HepG2 (cell line): ENCODE measurements at places on chromosomes 3 and 15.

DNA sequence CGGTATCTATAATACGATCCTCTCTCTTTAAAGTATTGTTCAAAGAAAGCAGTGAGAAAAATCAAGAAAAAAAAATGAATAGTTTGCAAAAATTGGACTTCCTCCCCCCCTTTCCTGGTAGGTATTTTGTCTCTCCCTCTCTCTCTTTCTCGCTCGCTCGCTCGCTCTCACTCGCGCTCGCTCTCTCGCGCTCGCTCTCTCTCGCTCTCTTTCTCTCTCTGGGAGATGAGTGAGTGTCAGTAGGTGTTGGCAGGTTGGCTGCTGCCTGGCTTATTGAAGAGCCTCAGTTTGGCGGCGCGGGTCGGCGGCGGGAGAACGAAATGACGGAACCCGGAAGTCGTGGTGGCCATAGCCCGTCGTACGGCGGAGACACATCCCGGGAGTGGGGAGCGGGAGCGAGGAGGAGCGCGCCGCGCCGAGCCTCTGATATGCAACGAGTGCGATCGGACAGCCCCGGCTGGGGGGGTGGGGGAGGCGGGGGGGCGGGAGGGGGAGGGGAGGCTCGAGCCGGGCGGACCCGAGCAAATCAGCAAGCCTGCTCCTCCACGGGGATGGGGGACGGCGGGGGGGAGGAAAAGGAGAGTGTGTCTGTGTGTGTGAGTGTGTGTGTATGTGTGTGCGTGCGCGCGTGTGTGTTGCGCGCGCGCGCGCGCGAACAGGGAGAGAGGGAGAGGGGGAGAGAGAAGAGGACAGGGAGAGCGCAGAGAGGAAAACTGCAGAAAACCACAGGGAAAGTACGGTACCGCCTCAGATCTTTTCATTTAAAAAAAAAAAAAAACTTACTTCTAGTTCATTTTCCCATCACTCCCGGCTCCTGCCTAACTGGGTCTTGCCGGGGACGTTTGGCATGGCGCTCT lies at the start of gene MEIS2:
Gene MEIS2, minus strand, starts transcription at position 441 of the 857 bp plus-strand sequence. CDS start 1,083 bp downstream, outside the sequence.
- peak; percentile 83 for DNase-seq

GRCh38 chr3:57160765-57161538 lies 4.2 kb downstream of the IL17RD start:
- DNase-seq = no peak

GRCh38 chr15:47620960-47621681 lies 96.2 kb upstream of the SEMA6D start:
- DNase-seq = no peak

- DNase-seq = no peak
Observed at GRCh38 chr3:129822241-129822640, 71.3 kb downstream of the TMCC1 start.

DNA sequence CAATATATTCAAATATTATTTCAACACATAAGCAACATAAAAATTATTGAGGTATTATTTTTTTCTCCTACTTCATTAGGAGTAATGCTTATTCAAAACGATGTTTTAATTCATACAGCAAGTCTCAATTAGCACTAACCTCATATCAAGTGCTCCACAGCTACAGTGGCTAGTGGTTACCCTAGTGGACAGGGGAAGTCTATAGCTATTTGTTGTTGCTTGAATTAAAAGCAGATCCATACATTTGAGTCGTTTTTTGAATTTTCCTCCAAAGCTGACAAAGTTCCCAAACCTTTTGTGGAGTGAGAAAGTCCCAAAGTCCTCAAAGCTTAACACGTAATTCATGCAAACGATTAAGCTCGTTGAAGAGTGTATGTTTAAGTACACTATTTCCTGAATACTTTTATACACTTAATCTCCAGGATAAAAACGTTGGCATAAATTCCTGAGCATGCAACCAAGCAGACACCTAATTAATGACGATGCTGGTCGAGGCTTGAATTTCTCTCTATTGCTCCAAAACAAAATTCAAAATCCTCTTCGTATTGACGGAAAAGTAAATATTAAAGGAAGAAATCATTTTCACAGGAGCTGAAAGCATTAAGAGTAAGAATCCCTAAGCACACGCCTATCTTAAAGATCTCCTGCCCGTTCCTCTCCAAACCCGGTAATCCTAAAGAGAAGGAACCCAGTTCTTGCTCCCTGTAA lies 985 bp downstream of the VPS13C start:
- DNase-seq = no peak

DNA sequence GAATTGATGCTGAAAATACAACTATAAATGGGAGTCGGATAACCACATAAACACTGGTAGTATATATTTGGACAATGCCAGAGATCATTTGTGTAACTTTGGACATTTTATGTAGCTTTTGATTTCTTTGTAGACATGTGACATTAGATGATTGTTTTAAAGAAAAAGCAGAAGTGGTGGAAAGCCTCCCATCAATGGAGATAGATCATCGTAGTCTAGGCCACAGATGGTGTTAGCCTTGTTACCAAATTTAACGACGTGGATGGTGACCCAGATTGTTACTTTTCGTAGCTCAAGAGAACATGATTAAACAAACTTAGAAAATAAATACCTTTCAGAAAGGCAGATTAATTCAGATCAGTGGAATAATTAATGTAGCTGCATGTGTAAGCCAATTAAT lies 8.8 kb downstream of the CACNA1D start:
- no peak for DNase-seq

DNA sequence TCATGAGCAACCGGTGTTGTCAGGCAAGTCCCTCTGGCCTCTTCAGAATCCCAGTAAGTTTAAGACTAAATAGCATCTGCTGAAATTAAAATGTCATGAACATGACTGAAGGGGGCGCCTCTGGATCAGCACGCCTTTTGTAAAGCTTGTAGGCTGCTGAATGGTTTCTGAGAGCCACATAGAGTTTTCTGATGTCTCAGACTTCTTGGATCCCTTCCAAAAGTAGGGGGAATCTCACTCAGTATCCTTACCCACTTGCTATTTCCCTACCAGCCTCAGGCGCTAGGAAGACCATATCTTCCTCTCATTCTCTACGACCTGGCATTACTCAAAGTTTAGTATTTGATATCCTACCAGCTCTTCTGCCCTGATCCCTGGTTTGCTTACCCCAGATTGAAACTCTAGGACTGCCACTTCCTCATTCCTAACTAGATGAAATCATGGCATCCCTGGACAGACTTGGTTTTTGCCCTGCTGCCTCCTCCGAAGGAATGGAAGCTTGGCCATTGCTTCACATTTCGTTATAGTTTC lies 62.7 kb upstream of the CD47 start:
- DNase-seq = peak; percentile 37

DNA sequence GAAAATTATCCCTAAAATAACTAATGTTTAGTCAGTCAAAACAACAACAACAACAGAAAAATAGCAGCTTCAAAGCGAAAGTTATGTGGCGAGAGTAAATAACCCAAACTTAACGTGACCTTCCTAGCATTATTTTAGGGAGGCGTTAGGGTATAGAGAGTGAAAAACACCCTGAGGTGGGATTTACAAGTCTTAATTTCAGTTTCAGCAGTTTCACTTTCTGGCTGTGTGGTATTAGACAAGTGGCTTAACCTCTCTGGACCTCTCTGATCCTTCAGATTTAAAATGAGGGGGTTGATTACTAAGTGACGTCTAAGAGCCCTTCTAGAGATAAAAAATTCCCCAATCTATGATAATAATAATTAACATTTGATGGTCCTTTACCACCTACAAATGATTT lies 291.2 kb downstream of the ZBTB20 start:
- DNase-seq = no peak

DNA sequence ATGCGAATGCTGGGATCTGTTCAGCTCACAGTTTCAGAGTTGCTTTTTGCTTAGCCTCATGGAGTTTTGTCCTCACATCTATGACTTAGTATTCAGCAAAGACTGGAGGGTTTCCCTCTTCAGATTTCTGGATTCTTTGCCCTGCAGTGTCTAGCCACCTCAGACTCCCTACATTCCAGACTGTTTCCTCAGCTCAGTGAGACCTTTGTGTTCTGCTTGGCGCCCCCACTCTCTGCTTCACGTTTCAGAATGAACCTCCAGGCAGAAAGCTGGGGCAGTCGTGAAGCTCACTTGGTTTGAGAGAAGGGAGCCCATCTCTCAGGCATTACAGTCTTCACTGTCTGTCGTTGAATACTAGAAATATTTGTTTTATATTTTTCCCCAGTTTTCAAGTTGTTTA lies 118.1 kb downstream of the CACNA1D start:
- DNase-seq = no peak

DNA sequence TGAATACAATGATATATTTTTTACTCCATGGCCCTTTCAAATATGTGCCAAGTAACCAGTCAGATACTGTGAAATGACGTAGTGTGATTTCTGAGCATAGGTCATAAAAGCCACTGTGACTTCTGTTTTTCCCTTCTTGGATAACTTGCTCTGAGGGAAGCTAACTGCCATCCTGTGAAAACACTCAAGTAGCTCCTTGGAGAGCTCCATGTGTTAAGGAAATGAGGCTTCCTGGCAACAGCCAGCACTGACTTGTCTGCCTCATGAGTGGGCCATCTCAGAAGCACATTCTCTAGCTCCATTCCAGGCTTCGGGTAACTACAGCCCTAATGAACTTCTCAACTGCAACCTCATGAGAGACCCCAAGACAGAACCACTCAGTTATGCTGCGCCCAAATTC lies 9.5 kb upstream of the CCDC80 start:
- DNase-seq = no peak

DNA sequence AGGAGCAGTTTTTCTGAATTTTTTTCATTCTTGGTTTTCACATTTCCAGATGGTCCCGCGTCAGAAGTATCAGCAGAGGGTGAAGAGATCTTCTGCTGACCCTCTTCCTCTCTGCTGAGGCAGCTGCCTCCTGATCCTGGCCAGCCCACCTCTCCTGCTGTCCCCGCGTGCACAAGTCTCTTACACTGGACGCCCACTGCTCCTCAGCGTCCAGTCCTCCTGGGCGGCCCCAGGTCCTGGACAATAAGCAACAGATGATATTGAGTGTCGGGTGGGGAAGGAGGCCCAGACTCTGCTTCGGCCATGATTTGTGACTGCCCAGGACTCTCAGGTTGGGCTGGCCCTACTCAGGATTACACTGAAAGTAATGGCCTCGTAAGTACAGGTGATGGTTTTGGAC lies 50.1 kb downstream of the KLHL25 start:
- DNase-seq = no peak

GRCh38 chr3:194101592-194102432 lies 34.1 kb upstream of the HES1 start:
- peak; percentile 90 for DNase-seq

DNA sequence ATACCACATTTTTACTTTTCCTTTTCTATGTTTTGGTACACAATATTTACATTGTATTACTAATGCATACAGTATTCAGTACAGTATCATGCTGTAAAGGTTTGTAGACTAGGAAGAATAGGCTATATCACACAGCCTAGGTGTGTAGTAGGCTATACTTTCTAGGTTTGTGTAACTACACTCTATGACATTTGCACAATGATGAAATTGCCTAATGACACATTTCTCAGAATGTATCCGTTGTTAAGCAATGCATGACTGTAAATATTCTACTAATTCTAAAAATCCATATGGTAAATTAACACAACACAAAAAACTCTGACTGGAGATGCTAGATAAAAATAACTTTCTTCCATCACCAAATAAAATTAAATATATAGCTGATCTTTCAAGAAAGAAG lies 16.2 kb downstream of the NEDD4 start:
- DNase-seq = no peak

DNA sequence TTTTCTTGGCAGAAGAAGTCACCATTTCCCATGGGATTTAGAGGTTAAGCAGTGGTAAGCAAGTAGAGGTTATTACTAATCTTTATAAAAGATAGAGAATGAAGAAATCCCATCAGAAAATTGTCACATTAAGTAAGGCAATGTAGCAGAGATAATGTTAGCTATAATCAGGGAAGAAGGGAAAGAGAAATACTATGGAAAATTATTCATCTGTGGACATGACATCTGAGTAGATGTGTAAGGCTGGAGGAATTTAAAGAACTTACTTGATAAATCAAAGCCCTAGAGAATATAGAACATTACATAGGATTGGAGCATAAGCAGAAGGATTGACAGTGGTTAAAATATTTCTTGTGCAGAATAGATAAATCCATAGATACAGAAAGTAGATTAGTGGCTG lies 553.1 kb upstream of the CBLB start:
- no peak for DNase-seq

- no peak for DNase-seq
Observed at GRCh38 chr15:51349156-51349844, 7.8 kb downstream of the GLDN start.
